ENCODE measurements at places on chromosomes 5 and 9.

DNA sequence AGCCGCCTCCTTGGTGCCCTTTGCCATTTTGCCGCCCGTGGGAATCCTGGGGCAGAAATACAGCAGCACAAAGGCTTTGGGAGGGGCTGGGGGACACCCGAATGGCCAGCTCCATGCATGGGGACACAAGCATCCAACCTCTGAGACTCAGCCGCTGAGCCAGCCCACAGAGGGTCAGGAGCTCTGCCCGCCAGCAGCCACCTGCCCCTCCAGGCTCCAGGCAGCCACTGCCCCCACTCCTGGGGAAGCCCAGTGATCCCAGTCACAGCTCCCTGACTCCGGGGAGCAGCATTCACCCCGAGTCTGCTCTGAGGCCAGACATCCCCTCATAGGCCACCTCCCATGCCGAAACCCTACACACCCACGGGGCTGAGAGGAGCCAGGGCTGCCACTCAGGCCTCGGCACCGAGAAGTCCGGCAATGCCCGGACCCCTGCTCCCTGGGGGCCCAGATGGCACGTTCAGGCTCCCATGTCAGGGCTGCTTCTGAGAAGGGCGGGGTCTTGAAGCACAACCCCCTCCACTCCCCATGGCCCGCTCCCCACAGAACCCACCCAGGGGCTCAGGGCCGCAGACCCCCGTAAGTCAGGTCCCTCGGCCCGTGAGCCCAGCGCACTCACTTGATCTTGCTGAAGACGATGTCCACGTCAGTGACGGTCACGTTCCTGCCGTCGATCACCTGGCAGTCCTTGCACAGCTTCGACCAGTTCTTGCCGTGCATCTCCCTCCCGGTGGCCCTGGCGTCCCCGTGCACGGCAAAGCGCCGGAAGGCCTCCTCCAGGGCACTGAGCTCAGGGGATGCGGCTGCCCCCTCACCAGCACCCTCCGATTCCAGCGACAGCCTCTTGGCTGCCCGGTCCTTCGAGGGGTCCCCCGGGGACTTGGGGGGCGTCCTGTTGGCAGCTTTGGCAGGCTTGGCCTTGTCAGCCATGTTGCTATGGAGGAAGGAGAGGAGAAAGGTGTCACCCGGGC is 15.7 kb downstream of the TPPP start:
- DNase-seq: no peak

DNA sequence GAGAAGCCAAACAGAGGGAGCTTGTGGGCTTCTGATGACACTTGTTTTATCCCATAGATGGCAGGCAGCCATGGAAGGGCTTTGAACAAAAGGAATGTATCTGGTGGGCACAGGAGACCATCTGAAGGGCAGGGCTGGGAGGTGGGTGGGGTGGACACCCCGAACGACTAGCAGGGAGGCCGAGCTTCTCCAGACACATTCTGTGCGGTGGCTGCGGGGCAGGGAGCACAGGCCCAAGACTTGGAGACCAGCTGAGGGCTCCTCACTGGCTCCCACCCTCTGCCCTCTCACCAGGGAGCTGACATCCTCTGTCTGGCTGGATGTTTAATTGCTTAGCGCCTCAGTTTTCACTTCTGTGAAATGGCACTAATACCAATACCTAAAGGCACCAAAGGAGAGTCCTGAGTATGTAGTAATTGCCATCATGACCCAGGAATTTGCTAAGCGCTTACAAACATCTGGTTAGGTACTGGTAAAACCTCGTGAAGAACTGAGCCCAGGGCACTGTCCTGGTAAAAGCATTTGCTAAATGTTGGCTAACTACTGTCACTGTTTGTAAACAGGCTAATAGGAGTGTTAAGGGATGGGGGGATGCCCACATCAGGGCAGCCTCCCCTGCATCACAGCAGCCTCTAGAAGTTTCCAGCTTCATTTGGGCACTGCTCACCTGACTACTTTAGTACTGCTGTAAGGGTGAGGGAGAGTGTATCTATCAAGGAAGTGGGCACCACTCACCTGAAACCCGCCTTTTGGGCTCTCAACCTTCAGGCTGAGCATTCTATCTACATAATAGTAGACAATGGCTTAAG is 2.1 kb upstream of the PHF2 start:
- DNase-seq: no peak

DNA sequence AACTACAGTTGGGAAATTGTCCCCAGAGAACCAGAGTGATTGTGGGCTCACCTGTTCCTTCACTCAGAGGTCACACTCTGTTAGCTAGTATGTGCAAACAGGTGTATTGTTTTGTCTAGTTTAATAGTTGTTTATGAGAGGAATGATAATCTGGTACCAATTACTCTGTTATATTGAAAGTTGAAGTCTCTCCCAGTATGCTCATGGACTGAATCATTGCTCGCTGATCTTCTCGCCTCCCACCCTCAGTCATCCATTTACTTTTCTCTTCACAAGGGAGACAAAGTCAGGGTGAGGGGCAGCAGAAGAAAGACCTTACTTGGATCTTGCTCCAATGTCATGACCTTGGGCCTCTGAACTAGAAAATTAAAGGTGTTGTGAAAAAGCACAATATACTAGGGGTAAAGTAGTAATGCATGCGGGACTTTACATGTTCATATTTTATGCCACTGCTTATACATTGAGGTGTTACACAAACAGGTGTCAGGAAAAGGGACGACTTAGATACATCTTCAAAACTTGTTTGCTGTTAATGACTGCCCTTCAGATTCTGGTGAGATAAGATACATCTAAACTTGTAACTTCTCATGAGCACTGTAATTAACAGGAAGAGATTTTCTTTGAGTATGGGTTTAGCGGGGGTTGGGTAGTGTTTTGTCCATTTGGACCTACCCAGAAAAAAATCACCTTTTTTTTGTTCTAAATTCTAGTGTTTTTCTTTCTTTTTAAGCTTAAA is 36.9 kb downstream of the LNPEP start:
- DNase-seq: no peak

DNA sequence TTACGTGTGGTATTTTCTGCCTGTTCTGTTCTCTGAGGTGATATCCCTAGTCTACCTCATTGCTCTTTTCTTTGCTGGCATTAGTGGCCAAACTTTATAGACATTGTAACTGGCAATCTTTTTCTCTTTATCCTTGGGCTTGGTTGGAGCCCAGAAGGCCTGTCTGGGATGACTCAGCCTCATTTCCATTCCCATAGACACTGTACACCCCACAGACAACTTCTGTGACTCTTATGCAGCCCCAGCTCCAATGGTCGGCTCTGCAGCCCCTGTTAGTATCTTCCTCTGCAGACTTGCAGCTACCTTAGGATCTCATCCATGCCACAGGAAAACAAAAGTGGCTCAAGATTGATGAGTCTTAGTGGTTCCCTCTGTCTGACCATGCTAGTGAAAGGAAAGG is 79.8 kb downstream of the CFAP95 start:
- DNase-seq: no peak

GRCh38 chr5:171336521-171337209 is 27.6 kb downstream of the TLX3 start:
- no peak for DNase-seq

DNA sequence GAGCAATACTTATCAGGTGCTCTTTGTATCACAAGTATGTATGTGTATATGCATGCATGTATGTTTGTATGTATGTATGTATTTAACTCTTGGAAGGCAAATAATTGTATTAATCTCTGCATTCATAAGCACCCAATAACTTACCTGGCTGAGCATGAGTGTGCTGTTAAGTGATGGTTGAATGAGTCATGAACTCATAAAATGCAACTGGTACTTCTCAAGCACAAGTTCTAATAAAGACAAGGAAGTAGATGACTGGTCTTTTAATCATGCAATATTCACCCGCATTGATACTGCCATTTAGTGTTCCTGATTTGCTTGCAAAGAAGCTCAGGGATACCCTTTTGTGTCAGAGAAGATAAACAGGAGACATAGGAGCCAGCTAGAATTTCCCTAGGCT is 204.9 kb upstream of the TRPM3 start:
- no peak for DNase-seq

- no peak for DNase-seq
These were observed 24.8 kb downstream of the IL6ST start for GRCh38 chr5:55969956-55970355.

DNA sequence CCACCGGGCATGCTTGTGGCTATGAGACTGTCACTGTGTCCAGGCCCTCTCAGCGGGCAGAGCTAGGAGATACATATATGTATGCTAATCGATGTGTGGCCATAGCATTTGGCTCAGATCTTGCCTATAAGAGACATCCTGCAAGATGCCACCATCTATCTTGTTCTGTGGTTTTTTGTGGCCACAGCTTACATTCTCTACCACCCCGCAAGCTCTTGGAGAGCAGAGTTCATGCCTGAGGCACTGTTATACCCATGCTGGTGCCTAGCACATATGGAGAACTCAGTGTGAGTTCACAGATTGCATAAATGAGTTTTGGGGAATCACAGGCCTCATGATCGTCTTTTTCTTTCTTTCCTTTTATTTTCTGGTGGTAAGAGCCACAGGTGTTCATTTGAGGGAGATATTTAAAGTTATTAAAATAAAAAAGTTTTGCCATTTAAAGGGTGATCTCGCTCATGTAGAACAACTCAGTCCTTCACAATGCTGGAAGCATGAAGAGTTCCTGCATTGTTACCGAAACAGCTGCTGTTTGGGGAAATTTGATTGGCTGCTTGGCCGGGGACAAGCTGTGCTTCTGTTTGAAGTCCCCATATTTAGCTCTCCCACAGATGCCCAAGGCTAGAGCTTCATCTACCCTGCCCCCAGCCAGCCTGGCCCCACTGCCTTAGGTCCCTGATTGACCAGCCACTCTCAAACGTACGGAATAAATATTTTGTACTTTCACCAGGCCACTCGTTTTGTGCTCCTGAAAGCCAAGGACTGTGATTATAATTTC is 169.2 kb upstream of the MAP1B start:
- no peak for DNase-seq

GRCh38 chr5:169083394-169084018 is 217.4 kb downstream of the SLIT3 start:
- DNase-seq: no peak

DNA sequence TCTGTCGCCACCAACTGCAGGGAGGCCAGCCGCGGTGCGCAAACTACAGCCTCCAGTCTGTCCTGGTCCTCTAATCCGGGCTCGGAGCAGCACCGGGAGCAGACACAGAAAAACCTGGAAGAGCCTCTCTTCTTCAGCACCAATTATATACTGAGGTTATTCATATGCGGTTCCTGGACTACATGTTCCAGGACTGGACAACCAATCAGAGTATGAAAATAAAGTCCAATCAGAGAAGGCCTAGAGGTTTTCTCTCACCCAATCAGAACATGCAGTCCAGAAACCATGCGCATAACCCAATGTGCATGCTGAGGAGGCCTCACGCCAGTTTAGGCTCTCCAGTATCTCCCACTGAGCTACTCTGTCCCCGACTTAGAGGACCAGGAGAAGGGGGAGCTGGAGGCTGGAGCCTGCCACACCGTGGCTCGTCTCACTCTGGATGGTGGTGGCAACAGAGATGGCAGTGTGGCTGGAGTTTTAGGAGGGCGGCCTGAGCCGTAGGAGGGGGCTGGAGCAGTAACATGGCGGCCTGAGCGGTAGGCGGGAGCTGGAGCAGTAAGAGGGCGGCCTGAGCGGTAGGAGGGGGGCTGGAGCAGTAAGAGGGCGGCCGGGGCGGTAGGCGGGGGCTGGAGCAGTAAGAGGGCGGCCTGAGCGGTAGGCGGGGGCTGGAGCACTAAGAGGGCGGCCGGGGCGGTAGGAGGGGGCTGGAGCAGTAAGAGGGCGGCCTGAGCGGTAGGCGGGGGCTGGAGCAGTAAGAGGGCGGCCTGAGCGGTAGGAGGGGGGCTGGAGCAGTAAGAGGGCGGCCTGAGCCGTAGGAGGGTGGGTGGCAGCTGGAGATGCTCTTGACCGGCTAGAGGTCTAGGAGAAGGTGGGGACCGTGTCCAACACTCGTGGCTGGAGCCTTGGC is 20.4 kb upstream of the TRIM52 start:
- DNase-seq: no peak

- no peak for DNase-seq
These were observed 6.3 kb downstream of the MRPL36 start for GRCh38 chr5:1793301-1793740.

DNA sequence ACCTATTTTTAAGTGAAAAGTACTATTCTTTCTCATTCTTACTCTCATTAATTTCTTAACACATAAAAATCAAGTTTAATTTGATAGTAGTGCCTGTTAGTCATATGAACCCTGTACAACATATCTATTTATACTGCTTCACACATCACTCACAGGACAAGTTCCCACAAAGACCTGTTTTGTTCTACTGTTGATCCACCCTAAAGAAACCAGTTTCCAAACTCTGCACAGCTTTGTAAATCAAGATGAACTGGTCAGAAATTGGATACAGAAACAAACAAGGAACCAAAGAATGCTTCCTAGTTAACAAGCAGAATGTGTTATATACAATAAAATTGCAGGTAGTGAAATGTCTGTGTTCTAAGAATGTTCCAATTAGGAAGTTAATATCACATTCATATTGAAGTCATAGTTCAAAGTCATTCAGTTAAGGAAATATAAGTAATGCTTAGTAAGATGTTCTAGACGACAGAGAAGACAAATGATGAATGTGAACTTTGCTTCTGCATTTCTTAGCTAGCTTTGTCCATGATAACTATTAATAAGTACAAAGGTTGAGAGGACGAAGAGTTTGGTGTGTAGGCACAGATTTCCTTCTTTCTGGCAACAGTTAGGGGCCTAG is 33.4 kb downstream of the C9orf85 start:
- no peak for DNase-seq

GRCh38 chr5:179866241-179867078 is 7.8 kb upstream of the MRNIP start:
- DNase-seq: no peak

- DNase-seq: no peak
These were observed 25.8 kb downstream of the ECPAS start for GRCh38 chr9:111458139-111459009.

- peak; percentile 21 for DNase-seq
These were observed 48.2 kb downstream of the NKD2 start for GRCh38 chr5:1056611-1057484.

DNA sequence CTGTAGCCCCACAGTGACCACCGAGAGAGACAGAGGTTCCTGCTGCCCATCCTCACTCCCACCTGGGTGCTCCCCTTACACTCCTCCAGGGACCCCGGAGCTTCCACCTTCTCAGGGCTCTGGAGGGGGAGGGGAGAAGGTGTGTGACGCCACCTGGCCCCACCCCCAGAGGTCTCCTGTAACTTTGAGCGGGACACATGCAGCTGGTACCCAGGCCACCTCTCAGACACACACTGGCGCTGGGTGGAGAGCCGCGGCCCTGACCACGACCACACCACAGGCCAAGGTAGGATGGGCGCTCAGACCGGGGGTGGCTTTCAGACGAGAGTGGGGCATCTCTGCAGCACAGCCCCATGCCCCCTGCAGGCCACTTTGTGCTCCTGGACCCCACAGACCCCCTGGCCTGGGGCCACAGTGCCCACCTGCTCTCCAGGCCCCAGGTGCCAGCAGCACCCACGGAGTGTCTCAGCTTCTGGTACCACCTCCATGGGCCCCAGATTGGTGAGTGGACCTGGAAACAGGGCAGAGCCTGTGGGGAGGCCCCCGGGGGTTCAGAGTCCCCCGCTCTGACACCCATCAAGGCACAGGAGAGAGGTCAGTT is 4.5 kb downstream of the MAMDC4 start:
- DNase-seq: no peak
